ENCODE measurements at places on chromosomes 3 and 15.

DNA sequence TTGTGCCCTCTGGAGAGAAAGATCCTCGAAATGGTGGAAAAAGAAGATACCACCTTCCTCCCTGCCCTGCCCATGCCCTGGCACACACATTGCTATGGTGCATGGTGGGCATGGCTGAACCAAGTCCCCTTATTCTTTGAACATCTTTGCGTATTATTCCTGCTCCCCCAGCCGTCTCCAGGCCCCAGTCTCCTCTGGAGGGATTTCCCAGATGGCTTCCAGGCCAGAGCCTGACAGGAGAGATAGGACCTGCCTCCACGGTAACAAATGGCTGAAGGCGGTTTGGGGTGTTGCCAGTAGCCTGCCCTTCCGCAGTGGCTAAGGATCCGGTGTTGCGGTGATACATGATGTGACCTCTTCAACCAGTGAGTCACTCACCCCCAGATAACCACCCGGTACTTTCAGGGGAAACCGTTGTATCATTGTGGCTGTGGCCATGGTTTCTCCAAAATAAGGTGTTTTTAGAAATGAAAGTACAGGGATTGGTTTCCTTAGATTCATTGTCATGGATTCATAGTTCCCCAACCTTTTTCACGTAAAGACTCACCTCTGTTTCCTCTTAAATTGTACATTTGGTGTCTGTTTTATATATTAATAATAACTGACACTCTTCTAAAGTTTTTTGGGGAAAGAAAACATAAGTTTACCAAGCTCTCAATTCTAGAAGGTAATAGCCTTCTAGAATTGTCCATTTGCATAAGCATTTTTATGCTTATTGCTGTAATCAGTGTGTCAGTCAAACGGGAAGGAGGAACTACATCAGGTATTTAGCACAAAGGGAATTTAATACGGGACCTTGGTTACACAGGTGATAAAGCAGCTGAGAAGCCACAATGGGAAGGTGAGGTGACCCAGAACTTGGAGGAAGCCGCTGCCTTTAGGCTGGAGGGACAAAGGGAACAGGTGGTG lies 25.9 kb downstream of the SMAD3 start:
- DNase-seq, result no peak

DNA sequence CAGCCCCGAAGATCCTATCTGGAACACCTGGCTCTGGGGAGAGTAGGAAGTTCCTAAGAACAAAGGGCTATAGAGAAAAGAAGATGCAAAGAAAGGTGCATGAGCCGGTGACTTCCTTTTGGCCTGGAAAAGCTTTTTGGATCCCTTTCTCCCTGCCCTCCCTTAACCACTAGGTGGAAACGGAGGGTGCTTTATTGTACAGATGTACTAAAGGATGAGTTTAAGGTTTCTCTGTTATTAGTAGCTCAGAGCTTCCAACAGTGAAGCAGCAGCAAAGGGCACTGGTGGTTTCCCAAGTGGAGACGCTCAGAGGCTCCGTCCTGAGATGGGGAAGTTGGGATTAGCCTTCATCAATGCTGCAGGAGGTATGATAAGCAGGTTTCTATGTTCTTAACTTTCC lies 5.9 kb upstream of the ADGRG7 start:
- no peak for DNase-seq

DNA sequence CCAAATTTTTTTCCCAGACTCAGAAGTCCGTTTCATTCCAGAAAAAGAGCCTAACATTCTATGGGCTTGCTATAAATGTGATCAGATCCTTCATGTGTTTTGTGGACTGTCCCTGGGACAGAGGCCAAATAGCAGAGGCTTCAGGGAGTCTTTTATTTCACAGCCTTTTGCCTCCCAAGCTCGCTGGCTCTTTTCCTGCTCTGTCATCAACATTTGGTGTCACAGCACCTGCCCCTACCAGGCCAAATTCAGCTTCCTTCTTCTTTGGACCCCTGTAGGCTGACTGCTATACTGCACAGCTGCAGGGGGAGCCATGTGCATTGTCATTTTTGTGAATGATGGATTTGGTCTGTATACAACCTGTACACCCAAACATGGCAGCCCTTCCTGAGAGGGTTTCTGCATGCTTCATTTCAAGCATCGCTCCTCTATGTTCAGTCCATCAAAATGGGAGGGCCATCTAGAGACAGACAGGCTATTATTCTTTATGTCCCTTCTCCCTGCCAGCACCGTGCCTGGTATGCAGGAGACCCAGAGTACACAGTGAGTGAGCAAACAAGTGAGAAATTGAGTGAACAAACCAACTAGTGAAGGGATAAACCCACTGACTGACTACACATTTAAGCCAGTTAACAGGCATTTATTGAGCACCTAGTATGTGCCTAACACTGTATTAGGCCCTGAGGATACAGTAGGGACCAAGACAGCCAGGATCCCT lies 17.9 kb upstream of the RPP14 start:
- peak; percentile 19 for DNase-seq

- peak; percentile 31 for DNase-seq
Measured at GRCh38 chr15:84023636-84024035, 211.9 kb upstream of the GOLGA6L4 start.

DNA sequence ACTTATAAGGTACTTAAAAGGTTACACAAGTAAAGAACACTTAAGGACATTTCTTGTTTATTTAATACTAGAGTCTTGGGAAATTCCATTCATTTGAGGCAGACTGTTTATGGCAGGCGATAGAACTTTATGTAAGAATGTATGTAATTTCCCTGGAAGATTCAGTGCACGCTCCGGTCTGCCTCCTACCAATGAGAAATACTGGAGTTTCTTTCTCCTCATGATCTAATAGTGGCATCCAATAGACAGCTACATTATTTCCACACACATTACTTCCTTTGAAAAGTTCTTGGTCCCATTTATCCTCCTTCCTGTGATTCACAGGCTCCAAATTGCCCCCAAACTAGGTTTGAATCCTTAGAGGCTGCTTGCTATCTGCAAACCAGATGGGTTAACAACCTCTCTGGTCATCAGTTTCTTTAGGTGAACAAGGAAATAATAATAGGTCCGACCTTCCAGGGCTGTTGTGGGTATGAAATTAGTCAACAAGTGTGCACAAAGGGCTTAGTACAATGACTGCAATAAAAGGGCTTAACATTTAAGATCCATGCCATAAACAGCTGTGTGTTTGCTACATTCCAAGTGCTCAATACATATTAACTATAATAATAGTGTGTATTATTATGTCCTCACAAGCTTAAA lies 30.7 kb downstream of the EIF4E3 start:
- no peak for DNase-seq

DNA sequence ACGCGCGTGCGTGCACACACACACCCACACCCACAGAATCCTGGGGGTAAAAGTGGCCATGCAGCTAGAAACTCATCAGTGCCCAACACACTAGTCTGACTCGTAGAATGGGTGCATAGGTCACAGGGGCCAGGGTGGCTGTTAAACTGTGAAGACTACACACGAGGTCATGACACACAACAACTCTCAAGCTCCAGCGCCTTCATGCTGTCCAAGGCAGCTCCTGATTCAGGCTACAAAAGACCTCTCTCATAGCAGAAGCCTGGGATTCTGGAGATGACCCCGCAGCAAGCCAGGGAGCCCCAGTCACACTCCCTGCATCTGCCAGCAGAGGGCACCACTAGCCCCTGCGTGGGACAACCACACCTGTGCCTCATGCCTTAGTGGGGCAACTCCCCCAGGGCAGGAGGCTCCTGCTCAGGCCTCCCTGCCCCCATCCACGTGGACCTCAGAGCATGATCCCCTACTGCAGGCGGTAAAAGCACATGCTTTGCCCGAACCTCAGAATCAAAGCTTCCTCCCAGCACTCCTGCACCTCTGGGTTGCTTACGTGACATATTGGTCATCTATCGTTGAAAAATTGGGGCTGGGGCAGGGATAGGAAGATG lies 93.1 kb downstream of the LRIG1 start:
- DNase-seq, result peak; percentile 87

All from germinal center (tissue), 1 donor.